ENCODE measurements at places on chromosomes 6 and 20.

DNA sequence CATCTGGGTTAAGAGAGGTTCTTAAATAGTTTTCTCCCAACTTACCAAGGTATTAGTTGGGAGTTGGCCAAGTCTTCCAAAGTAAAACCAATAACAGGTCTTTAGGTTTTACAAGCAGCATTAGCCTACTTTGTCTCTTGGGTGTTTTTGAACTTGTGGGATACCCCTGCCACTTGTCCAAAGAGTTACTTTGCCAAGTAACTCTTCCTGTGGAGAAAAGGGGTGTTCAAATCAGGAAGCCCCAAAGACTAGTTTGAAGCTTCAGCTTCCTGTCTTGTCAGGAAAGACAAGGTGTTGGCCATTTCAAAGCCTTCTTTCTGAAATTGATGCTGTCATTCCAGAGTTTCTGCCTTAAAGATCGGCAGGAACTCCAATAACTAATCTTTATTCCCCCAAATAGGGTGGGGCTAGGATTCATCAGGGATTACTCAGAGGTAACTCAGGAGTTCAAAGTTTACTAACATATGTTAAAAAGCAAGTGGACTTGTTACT is 822 bp downstream of the RAB22A start:
- no peak for DNase-seq

GRCh38 chr6:105077596-105078385 is 102.0 kb downstream of the POPDC3 start:
- DNase-seq: no peak

DNA sequence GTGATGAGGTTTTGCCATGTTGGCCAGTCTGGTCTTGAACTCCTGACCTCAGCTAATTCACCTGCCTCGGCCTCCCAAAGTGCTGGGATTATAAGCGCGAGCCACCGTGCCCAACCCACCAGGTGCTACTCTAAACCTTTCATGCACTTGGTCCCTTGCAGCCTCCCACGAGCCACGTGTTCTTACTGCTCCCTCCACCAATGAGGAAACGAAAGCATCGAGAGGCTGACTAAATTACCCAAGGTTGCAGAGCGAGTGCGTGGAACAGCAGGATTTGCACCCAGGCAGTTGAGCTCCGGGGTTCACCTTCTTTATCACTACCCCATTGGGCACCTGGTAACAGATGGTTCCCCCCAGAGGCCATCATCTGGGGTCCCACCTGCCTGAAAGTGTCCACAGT is 208.3 kb downstream of the LY86 start:
- DNase-seq: no peak

DNA sequence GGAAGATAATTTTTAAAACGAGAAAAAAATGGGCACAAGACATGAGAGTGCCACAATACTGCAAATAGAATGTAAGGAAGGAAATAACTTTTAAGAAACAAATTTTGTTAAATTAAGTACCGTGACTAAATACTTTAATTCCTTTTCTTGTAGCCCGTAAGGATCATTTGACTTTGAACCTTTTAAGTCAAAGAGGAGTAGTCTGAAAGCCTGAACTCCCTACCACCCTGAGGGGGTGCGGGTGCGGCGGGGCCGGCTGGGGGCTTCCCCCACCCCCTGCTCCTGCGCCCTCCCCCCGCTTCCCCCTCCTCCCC is 231 bp upstream of the PHACTR2 start:
- no peak for DNase-seq

- no peak for DNase-seq
These were observed 132.3 kb downstream of the UNC5CL start for GRCh38 chr6:40906759-40907158.

- no peak for DNase-seq
These were observed 43.4 kb downstream of the NHSL1 start for GRCh38 chr6:138455746-138456400.

DNA sequence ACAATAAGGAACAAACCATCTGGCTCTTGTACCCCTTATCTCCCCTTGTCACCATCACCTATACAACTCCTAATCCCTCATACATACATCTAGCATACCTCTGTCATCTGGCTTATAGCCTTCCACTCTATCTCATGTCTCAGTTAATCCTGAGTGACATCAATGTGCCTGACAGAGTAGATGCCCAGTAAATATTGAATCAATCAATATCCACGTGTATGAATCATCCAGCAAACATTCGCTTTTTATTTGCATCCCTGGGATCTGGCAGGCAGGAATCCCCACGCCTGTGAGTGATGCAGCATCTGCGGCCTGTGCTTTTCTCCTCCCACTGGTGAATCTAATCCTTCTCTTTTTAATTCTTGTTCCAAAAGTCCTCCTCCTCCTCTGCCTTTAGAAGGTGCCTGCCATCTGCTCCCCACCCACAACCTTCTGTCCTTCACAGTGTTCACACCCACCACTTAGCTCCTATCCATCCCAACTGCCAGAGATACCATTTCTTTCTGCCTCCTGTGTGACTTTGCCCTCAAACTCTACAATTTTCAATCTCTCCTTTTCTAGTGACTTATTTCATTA is 37.6 kb downstream of the ZNF391 start:
- no peak for DNase-seq

DNA sequence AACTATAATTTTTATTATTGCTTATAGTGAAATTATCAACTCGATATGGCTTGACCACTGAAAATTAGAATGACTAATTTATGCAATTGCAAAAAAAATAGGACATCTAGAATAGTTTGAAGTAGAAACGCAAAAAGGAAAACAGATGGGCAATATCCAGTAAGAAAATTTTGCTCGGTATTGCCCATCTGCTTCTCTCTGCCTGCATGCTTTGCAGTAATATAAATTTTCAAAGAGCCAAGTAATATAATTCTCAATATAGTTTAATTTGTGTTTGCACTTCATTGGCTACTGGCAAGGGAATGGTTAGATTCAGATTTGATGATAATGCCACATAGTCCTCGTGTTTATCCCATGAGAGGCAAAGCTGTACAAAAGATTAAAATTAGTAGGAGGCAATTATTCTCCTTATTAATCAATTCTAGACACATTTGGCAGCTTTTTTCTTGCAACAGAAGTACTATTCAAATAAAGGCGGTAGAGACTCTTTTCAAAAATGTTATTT is 27.3 kb upstream of the LAMA2 start:
- DNase-seq: no peak
